ENCODE measurements at places on chromosomes 3 and 15. TPM values are rescaled to one million over a fixed set of nuclear protein-coding genes. Genes with fewer than 3 reads are reported as not detected.
A peak's percentile ranks its signal among the peaks of the same experiment; 100 is the strongest.

DNA sequence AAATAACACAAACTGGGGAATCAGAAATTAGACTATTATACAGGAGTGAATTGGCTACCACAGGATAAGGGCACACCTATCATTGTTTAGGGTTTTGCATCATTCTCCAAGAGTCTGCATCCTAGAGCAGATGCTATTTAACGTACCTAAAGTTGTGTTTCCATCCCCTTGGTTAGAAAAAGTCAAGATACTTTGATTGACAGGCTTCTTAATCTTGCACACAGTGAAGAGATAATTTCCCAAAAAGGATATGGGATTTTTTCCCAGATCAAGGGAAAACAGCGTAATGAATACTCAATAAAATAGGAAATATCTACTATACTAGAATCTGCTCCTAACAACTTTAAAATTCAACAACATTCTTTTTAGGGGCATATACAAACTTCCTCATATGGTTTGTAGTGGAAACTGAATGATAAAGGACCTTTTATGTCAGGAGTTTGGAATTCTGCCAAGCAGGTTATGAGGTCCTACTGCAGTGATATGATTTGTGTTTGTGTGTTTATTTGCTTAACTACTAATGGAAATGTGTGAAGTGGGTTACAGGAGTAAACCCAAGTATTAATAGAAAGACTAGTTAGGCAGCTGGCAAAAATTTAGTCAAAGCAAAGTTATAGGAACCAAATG lies 124.1 kb upstream of the MME start:
- no peak overlapping the region for H3K4me3 ChIP-seq
- no peak for DNase-seq
- no peaks in the 10 kb centered on the region for H3K4me1 ChIP-seq
- H3K27me3 ChIP-seq: no peaks in the 10 kb centered on the region

DNA sequence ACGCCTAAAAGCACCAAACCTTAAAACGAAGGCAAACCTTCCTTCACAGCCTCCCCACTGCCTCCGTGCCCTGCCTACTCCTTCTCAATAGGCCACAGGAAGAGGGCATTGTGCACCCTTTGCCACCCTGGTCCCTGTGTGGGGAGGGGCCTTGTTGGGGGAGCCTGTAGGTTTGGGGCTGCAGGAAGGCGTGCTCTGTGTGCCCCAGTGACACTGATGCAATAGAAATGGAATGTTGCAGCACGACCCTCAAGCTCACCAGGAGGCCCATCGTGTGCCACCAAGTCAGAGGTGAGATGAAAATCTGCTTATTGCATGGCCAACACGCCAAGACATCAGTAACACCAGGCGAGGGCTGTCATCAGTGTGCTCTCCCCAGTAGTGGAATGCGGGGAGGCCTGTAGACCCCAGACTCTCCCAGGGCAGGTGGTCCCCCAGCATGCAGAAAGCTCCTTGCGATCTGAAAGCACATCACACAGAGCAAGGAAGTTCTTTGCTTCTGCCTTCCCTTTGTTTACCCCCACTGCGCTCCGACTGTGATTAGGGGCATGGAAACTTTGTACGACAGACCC lies 86.2 kb downstream of the ASB7 start:
- DNase-seq: no peak
- no peaks in the 10 kb centered on the region for H3K36me3 ChIP-seq
- no peaks in the 10 kb centered on the region for H3K4me1 ChIP-seq
- no peak overlapping the region for H3K27ac ChIP-seq
- H3K27me3 ChIP-seq: no peaks in the 10 kb centered on the region
- H3K4me3 ChIP-seq: no peak overlapping the region

GRCh38 chr3:12878141-12878574 lies 36.8 kb upstream of the RPL32 start:
- no peak for DNase-seq
- H3K27me3 ChIP-seq: peaks cover 4% of the 10 kb centered on the region
- H3K4me3 ChIP-seq: no peak overlapping the region
- no peaks in the 10 kb centered on the region for H3K36me3 ChIP-seq
- H3K4me1 ChIP-seq: no peaks in the 10 kb centered on the region
- no peak overlapping the region for H3K27ac ChIP-seq

- H3K4me3 ChIP-seq: no peak overlapping the region
- H3K4me1 ChIP-seq: no peaks in the 10 kb centered on the region
- DNase-seq: no peak
- H3K27ac ChIP-seq: no peak overlapping the region
These were observed 238.8 kb upstream of the WNT5A start for GRCh38 chr3:55725681-55726500.

DNA sequence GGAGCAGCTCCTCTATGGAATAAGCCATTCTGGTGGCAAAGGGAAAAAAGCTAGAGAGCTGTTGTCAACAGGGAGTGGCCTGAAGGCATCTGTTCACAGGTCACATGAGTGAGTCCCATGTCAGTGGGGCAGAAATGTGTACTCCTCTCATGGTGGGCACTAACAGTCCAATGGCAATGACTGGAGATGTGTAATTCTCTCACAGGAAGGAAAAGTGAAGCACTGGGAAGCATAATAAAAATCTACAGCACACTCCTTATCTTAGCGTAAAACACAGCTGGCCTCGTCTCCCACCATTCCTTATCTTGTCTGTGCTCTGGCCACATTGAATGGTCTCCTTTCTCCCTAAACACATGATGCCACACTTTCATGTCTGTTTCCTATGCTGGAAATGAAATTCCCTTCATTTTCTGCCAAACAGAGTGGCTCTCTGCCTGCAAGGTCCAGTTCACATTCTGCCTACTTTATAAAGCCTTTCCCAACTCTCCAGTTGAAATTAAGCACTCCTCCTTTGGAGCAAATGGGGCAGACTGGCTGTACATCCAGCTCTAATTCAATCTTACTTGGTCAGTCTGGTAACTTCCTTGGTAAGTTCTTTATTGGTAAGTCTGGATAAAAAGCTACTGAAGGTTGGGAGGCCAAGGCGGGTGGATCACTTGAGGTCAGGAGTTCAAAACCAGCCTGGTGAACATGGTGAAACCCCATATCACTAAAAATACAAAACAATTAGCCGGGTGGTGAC lies 139.8 kb downstream of the RPL22L1 start:
- H3K4me1 ChIP-seq: no peaks in the 10 kb centered on the region
- no peaks in the 10 kb centered on the region for H3K36me3 ChIP-seq
- no peak overlapping the region for H3K4me3 ChIP-seq
- no peak for DNase-seq
- no peaks in the 10 kb centered on the region for H3K27me3 ChIP-seq

DNA sequence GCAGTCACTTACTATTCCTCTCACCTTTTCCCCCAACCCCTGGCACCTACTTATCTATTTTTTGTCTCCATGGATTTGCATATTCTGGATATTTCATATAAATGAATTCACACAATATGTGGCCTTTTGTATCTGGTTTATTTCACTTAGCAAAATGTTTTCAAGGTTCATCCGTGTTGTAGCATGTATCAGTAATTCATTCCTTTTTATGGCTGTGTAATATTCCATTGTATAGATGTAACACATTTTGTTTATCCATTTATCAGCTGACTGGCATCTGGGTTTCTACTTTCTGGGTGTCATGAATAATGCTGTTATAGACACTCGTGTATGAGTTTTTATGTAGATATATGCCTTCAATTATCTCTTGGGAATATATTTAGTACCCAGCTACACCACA lies 5.8 kb downstream of the MNS1 start:
- H3K27ac ChIP-seq: no peak overlapping the region
- no peaks in the 10 kb centered on the region for H3K4me1 ChIP-seq
- H3K27me3 ChIP-seq: no peaks in the 10 kb centered on the region
- H3K4me3 ChIP-seq: no peak overlapping the region
- H3K36me3 ChIP-seq: no peaks in the 10 kb centered on the region

DNA sequence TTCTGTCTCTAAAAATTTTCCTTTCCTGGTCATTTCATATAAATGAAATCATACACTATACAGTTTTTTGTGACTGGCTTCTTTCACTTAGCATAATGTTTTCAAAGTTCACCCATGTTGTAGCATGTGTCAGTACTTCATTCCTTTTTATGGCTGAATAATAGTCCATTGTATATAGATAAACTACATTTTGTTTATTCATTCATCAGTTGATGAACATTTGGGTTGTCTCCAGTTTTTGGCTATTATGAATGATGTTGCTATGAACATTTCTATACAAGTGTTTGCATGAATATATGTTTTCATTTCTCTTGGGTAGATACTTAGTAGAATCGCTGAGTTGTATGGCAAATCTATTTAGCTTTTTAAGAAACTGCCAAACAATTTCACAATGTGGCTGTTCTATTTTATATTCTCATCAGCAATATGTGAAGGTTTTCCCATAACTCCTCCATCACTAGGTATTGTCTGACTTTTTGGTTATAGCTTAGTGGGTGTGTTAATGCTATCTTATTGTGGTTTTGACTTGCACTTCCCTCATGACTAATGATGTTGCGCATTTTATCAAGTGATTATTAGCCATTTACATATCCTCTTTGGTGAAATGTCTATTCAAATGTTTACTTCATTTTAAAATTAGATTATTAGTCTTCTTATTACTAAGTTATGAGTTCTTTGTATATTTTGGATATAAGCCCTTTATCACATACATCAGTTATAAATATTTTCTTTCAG lies 21.7 kb upstream of the AP4E1 start:
- no peaks in the 10 kb centered on the region for H3K27me3 ChIP-seq
- H3K4me3 ChIP-seq: no peak overlapping the region
- H3K36me3 ChIP-seq: no peaks in the 10 kb centered on the region
- H3K27ac ChIP-seq: no peak overlapping the region

DNA sequence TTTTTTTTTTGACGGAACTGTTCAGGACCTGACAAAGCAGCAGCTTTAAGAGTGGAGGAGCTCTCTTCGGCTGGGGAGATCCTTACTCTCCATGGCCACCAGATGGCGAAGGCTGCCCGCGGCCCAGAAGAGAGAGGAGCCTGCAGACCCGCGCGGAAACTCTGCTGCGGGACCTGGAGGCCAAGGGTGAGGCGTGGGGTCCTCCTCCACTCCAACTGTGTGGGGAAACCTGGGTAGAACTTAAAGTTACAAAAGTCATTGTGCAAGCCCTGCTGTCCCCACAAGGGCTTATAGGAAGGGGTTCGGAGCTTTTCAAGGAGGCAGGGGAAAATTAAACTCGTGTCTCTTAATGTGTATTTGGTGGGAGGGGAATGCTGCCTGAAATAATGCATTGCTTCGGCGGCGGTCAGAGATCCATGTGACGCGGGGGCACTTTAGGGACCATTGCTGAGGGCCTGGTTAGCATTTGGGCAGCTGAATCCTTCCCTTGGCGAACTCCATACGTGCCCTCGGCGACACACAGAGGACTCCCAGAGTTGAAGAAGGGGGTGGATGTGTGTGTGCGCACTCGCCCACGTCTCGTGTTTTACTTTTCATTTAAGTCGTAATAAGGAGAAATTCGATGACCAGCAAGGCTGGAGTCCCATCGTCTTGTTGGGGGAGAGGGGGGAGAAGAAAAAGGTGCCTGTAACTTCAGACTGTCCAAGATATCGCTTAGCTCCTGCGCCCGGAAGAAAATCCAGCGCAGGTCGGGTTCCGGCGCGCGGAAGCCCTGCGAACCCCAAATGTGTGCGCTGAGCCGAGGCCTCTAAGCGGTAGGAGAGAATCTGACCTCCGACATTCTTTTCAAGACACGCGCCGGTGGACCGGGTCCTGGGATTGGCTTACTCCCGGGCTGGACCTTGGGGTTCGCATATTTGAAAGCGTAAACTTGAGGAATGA lies 9.7 kb downstream of the EOMES start:
- no peaks in the 10 kb centered on the region for H3K36me3 ChIP-seq
- peak; percentile 47 for DNase-seq
- no peak overlapping the region for H3K27ac ChIP-seq
- no peaks in the 10 kb centered on the region for H3K27me3 ChIP-seq

DNA sequence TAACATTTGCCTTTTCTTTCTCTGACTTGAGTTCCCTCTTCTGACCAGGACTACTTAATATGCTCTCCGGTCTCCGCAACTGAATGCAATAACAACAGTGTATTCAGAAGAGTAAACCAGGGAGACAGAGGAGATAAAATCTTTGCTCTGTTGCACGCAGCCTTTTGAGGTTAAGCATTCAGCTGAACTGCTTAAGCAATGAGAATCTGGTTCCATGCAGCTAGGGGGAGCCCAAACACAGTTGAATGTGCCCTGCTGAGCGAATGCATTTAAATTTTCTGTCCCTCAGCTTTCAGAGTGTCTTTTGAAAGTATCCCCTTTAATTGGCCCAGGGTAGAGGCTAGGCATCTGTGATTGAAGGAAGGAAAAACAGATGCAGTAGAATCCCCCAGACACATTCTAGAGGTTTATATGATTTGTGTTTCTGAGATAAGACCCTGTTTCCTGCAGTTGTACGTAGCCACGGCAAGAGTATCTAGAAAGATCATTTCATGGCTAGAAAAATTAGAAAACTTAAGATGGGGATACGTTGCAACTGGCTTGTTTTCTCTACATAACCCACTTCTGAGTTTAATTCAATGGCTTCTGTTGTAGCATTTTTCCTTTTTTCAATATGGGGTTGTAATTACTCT lies 309.6 kb downstream of the TUSC7 start:
- no peak overlapping the region for H3K4me3 ChIP-seq
- H3K4me1 ChIP-seq: no peaks in the 10 kb centered on the region
- no peaks in the 10 kb centered on the region for H3K36me3 ChIP-seq
- H3K27ac ChIP-seq: no peak overlapping the region
- no peaks in the 10 kb centered on the region for H3K27me3 ChIP-seq

- no peaks in the 10 kb centered on the region for H3K36me3 ChIP-seq
- DNase-seq: no peak
- no peak overlapping the region for H3K27ac ChIP-seq
- no peaks in the 10 kb centered on the region for H3K27me3 ChIP-seq
These were observed 1144.7 kb downstream of the OTOL1 start for GRCh38 chr3:162641317-162641716.

DNA sequence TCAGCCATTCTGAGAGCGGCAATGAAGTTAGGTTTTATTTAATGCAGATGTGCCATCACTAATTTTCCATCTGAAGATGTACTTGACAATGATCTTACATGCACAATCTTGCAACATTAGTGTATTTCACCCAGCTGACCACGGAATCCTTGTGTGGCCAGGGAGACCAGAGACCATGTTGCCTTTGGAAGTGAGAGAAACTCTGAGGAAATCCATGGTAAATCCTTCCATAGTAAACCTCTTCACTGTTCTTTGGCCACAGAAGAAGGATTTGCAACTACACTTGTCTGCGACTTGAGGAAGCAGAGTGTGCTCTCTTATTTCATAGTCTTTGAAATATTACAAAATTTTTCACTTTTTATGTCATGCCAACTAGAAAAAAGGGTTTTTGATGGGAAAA lies 128.4 kb upstream of the IGSF10 start:
- no peaks in the 10 kb centered on the region for H3K27me3 ChIP-seq
- no peak overlapping the region for H3K4me3 ChIP-seq
- H3K27ac ChIP-seq: no peak overlapping the region
- no peaks in the 10 kb centered on the region for H3K4me1 ChIP-seq
- H3K36me3 ChIP-seq: no peaks in the 10 kb centered on the region

GRCh38 chr3:14602804-14603644 lies 48.5 kb upstream of the CCDC174 start:
- peaks cover 4% of the 10 kb centered on the region for H3K27me3 ChIP-seq
- H3K36me3 ChIP-seq: no peaks in the 10 kb centered on the region
- no peak overlapping the region for H3K27ac ChIP-seq

FRMD5 gene
- 1.6 TPM for total RNA-seq

C15orf62 gene
- total RNA-seq: 4.7 TPM

SMAD6 gene
- total RNA-seq: 13.4 TPM

TMEM158 gene
- 0.48 TPM for total RNA-seq

PIGX gene
- total RNA-seq: 22.5 TPM

STAC gene
- 6.1 TPM for total RNA-seq

SNRPA1 gene
- total RNA-seq: 51.1 TPM

CCDC39 gene
- 0.33 TPM for total RNA-seq
